Activated CD8-positive, alpha-beta memory T cell treated with anti-CD3 and anti-CD28 coated beads for 48 hours (primary cell): ENCODE measurements at places on chromosomes 1 and 21.

- DNase-seq: no peak
Measured at GRCh38 chr1:171421413-171422020, 63.8 kb upstream of the PRRC2C start.

GRCh38 chr1:5691795-5692509, 300.3 kb downstream of the NPHP4 start:
- no peak for DNase-seq

DNA sequence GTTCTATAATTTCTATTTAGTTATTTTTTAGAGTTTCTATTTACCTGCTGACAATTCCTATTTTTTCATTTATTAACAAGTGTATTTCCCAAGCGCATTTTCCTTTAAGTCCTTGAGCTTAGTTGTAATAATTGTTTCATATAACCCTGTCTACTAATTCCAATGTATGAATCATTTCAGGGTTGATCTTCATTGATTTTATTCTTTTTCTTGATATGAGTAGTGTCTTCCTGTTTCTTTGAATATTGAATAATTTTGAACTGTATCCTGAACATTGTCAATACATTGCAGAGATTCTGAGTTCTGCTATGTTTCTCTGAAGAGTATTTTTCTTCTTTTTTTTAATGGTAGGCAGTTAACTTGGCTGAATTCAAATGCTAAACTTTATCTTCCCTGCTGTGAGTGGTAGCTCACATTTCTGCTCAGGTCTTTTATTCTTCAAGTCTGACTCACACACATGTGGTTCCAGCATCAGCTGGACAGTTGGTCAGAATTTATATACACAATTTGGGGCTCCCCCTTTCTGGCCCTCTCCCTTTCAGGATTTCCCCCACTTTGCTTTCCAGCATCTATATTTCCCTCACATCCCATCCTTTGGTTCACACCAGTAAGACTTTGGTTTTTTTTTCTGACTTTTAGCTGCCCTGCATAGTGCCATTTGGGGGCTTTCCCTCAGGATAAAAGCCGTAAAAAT, 54.4 kb upstream of the WDR26 start:
- DNase-seq: no peak

- no peak for DNase-seq
Measured at GRCh38 chr1:196723325-196724185, 51.1 kb upstream of the CFHR3 start.

DNA sequence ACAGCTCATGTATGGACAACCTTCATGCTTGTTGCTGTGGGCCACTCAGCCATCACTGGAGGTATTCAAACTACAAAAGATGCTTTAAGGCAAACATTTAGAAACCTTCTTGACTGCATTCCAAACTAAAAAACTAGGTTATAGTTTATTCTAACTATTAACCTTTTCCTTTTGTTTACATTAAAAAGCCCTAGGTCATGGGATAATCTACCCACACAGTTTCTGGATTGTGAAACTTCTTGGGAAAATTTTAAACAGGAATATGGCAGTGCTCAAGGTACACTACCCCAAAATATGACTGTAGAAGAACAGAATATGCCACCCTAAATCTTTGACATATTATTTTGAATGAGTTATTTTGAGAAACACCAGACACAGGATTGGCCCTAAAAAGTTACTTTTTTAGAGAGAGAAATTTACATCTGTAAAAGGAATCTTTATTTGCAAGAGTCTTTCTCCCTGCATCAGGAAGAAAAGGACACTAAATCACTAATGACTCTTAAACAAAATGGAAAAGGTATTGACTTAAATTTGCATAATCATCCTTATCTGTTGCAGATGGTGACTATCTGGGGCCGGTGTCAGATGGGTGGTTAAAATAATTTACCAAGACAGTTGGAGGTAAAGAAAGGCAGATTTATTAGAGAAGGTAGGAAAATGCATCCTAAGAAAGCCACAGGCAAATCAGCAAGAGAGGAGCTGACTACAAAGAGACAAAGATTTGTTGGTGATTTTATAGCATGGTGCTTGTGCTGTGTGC, 25.1 kb upstream of the NUF2 start:
- no peak for DNase-seq
